ENCODE measurements at places on chromosomes 12 and 14. TPM values are rescaled to one million over a fixed set of nuclear protein-coding genes. Genes with fewer than 3 reads are reported as not detected.

MUCL1 gene
- not detected for total RNA-seq

ESRRB gene
- 0.22 TPM for total RNA-seq

SCFD1 gene
- 126 TPM for total RNA-seq

LBHD2 gene
- total RNA-seq = not detected

DAO gene
- not detected for total RNA-seq

DIO2 gene
- total RNA-seq = 0.26 TPM

MSI1 gene
- total RNA-seq = not detected

KMT2D gene
- total RNA-seq = 92.5 TPM

RILPL1 gene
- 21.5 TPM for total RNA-seq

DTX1 gene
- not detected for total RNA-seq

RAB2B gene
- total RNA-seq = 22.8 TPM

- H3K27me3 ChIP-seq = no peaks in the 10 kb centered on the region
- no peak overlapping the region for H3K4me3 ChIP-seq
- H3K36me3 ChIP-seq = no peaks in the 10 kb centered on the region
- no peaks in the 10 kb centered on the region for H3K4me1 ChIP-seq
Observed at GRCh38 chr14:40847480-40847879, 759.2 kb upstream of the LRFN5 start.

GRCh38 chr12:97127061-97127460 is 220.0 kb downstream of the NEDD1 start:
- peaks cover 43% of the 10 kb centered on the region for H3K27me3 ChIP-seq
- H3K27ac ChIP-seq = no peak overlapping the region
- no peaks in the 10 kb centered on the region for H3K4me1 ChIP-seq
- no peak for DNase-seq
- H3K4me3 ChIP-seq = no peak overlapping the region
- H3K36me3 ChIP-seq = no peaks in the 10 kb centered on the region

GRCh38 chr12:126343321-126343720 is 1278.1 kb downstream of the AACS start:
- no peak overlapping the region for H3K27ac ChIP-seq
- no peak for DNase-seq
- H3K27me3 ChIP-seq = no peaks in the 10 kb centered on the region
- H3K4me3 ChIP-seq = no peak overlapping the region
- no peaks in the 10 kb centered on the region for H3K4me1 ChIP-seq
- peaks cover under 1% of the 10 kb centered on the region for H3K36me3 ChIP-seq

DNA sequence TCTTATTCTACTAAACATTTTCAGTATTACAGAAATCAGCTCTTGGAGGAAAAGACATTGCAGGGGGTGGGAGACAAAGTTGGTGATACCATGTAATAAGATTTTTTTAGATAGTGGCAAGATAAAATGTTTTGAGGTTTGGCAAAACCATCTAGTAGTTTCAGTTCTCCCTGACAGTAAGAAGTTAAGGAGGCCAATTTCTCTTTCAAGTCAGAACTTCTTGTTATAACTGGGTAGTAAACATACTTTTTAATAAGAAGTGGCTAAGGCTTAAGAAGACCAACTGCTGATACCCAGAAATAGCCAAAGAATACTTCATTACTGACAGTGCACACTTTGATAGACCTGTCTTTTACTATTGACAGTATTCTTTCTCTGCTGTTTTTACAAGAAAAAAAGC is 452.3 kb downstream of the DIO2 start:
- DNase-seq = no peak
- no peaks in the 10 kb centered on the region for H3K4me1 ChIP-seq
- no peak overlapping the region for H3K27ac ChIP-seq
- peaks cover 6% of the 10 kb centered on the region for H3K36me3 ChIP-seq

- DNase-seq = peak; percentile 68
- peaks cover 21% of the 10 kb centered on the region for H3K36me3 ChIP-seq
- no peaks in the 10 kb centered on the region for H3K27me3 ChIP-seq
- peaks cover 13% of the 10 kb centered on the region for H3K4me1 ChIP-seq
- H3K4me3 ChIP-seq = peak overlapping the region; percentile 75
- H3K27ac ChIP-seq = no peak overlapping the region
Observed at GRCh38 chr12:119989731-119990381, 820 bp downstream of the BICDL1 start.

- peak overlapping the region; percentile 67 for H3K4me3 ChIP-seq
- H3K27ac ChIP-seq = no peak overlapping the region
- DNase-seq = peak; percentile 57
- H3K4me1 ChIP-seq = peaks cover 5% of the 10 kb centered on the region
- H3K27me3 ChIP-seq = no peaks in the 10 kb centered on the region
Observed at GRCh38 chr14:89701211-89702043, 253.1 kb downstream of the EFCAB11 start.

DNA sequence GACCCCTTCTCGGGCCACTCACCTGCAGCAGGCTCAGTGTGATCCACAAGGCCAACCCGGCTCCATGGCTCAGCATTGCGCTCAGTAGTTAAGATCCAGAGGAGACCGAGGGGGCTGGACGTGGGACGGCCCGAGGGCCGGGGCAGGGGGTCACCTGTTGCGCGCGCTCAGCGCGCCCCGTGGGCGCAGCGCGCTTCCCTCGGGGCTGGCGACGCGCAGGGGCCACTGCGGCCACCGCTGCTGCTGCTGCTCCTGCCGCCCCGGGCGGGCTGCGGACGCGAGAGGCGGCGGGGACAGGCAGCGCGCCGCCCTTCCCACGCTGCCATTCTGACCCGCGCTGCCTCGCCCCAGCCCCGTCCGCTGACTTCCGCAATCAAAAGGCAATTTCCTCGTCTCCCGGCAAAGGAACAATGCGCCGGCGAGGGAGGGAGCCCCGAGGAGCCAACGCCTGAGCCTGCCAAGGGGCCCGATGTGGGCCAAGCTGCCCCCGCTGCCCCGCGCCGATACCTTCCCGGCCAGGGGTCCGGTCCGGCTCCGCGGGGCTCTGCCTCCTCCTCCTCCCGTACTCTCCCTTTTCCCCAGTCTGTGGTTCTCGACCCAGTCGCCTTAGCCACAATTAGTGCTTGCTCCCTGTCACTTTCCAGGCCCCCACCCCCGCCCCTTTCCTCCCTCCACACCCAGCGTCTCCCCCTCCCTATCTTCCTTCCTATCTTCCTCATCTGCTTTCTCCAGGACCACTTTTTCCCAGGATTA is 27.3 kb downstream of the PTPRB start:
- H3K27ac ChIP-seq = no peak overlapping the region
- H3K4me1 ChIP-seq = peaks cover 4% of the 10 kb centered on the region
- no peaks in the 10 kb centered on the region for H3K36me3 ChIP-seq
- H3K4me3 ChIP-seq = peak overlapping the region; percentile 63
- H3K27me3 ChIP-seq = no peaks in the 10 kb centered on the region

DNA sequence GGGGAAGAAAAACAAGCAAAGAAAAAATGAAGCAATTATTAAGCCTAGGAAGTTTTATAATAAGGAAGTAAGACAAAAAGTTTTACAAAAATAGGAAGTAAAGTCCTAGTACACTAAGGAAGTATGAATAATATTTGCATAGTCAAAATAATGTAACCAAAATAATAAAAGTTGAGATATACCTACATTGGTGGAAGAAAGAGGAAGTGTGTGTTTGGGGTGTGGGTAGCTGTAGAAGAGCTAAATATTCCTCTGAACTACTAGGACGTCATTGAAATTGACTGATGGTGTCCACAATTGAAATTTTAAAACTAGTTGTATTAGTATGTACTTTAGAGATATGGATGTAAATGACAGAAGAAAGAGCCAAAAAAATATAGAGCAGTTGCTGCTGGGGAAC is 228.4 kb upstream of the OTX2 start:
- H3K4me3 ChIP-seq = no peak overlapping the region
- H3K27me3 ChIP-seq = peaks cover 81% of the 10 kb centered on the region
- no peak for DNase-seq
- H3K4me1 ChIP-seq = no peaks in the 10 kb centered on the region
- H3K36me3 ChIP-seq = no peaks in the 10 kb centered on the region

DNA sequence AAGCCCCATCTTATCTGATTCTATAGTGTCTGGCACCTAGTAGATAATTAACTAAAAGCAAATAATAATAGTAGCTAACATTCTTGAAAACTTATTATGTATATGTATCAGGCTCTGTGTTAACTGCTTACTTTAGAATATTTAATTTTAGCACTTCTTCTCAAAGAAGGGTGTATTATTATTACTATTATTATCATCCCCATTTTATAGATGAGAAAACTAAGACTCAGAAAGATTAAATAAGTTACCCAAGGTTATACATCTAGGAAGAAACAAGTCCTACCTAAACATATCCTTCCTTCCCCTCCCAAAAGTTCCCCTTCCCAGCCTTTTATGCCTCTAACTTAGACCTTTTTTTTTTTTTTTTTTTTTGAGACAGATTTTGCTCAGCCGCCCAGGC is 61.4 kb downstream of the UBR7 start:
- H3K4me3 ChIP-seq = no peak overlapping the region
- DNase-seq = no peak
- no peak overlapping the region for H3K27ac ChIP-seq
- H3K36me3 ChIP-seq = peaks cover 31% of the 10 kb centered on the region
- peaks cover 5% of the 10 kb centered on the region for H3K4me1 ChIP-seq

GRCh38 chr12:104825408-104825807 is 132.7 kb downstream of the SLC41A2 start:
- DNase-seq = peak; percentile 34
- no peak overlapping the region for H3K4me3 ChIP-seq
- H3K27ac ChIP-seq = no peak overlapping the region
- no peaks in the 10 kb centered on the region for H3K27me3 ChIP-seq
- no peaks in the 10 kb centered on the region for H3K4me1 ChIP-seq

- no peak for DNase-seq
- H3K4me3 ChIP-seq = no peak overlapping the region
- no peak overlapping the region for H3K27ac ChIP-seq
- H3K27me3 ChIP-seq = no peaks in the 10 kb centered on the region
- H3K4me1 ChIP-seq = no peaks in the 10 kb centered on the region
- peaks cover 45% of the 10 kb centered on the region for H3K36me3 ChIP-seq
Observed at GRCh38 chr12:45355730-45356129, 139.8 kb downstream of the ANO6 start.

DNA sequence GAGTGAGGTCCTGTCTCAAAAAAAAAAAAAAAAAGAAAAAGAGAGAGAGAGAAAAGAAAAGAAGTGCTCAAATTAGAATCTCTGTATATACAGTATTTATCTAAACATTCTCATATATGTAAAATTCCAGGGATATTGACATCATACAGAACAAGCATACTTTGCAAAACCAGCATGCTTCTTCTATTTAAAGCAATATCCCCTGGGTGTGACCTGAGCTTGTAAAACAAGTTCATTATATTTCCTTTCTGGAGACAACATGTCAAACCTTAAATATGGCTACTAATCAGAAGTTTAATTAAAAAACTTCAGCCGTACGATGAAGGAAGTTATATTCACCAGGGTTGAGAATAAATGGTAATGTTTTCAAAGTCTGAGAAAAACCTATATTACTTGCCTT is 175.8 kb upstream of the HMGA2 start:
- H3K27ac ChIP-seq = peak overlapping the region; percentile 92
- no peaks in the 10 kb centered on the region for H3K27me3 ChIP-seq
- H3K36me3 ChIP-seq = peaks cover 4% of the 10 kb centered on the region

DNA sequence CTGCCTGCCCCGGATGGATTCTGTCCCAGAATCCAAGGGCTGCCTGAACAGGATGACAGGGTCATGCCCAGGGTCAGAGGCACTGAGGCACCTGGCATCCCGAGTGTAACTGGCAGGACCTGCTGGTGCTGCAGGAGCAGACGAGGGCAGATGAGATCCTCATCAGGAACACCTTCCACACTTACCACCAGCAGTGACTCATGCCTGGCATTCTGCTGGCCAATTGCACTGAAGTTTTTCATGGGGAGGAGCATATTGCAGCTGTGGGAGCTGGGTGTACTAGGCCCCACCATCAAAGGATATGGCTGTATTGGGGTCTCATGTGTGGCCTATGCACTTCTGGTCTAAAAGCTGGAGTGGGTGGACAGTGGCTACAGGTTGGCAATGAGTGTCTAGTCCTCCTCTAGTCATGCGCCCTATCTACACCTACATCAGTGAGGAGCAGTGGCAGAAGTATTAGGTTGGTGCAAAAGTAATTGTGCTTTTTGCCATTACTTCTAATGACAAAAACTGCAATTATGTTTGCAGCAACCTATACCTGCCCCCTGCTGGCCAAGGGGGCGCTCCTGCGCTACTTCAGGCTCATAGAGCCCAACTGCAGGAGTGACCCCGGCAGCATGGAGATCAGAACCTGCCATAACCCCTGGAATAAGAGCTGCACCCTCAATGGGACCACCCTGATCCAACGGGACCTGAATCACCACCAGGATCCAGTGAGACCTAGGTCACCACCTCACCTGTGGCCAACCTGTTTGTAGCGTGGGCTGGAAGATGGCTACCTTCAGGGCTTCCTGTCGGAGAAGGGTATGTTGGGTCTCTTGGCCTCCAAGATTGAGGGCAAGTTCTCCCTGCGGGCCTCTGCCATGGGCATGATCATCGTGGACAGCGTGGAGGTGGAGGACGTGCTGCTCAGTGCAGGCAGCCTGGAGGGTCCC is 8.0 kb upstream of the C12orf42 start:
- peak; percentile 43 for DNase-seq
- no peak overlapping the region for H3K27ac ChIP-seq
- no peaks in the 10 kb centered on the region for H3K27me3 ChIP-seq
- H3K4me3 ChIP-seq = no peak overlapping the region

GRCh38 chr12:2408262-2408661 is 355.5 kb downstream of the CACNA1C start:
- H3K27ac ChIP-seq = no peak overlapping the region
- no peaks in the 10 kb centered on the region for H3K4me1 ChIP-seq
- H3K36me3 ChIP-seq = no peaks in the 10 kb centered on the region
- H3K27me3 ChIP-seq = peaks cover 64% of the 10 kb centered on the region
- DNase-seq = no peak

DNA sequence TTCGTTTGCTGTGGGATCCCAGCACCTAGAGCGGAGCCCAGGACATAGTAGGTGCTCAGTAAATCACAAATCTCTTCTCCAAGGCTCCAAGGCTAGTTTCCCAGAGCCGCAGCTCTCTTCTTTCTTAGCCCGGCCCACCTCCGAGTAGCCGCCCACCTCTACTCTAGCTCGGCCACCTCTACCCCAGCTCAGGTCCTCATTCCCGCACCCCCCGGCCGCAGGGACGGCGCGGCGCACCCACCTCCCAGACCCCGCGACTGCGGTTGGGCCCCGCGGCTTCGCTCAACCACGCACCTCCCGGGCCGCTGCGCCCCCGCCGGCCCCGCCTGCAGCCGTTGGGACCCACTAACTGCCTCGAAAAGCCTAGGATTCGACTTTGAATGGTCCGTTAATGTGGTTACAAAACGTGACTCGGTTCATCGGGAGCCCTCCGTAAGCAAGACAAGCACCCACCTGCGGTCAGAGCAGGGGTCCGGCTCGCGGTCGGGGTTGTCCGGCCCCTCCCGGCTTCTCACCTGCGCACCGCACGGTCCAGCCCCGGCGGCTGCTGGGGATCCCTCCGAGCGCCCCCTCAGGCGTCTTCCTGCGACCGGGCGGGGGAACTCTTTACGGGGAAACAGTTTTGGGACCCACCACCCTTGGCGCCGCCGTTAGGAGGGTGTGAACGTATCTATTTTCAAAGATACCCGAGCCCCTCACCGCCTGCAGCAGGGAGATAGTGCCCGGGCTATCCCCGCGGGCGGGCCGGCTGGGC is at the start of gene SLC2A14:
SLC2A14 (minus strand) TSS at position 350 of the 754 bp plus-strand sequence. CDS start 3,035 bp downstream, outside the sequence.
- no peaks in the 10 kb centered on the region for H3K36me3 ChIP-seq
- no peak for DNase-seq
- H3K4me3 ChIP-seq = no peak within 1 kb of the TSS
- H3K27me3 ChIP-seq = no peaks in the 10 kb centered on the region
- H3K4me1 ChIP-seq = peaks cover 5% of the 10 kb centered on the region
